Right cardiac atrium (tissue), 5 donors: ENCODE measurements at places on chromosomes 2 and 18. TPM values are rescaled to one million over a fixed set of nuclear protein-coding genes. Genes with fewer than 3 reads are reported as not detected.

The ASPRV1 gene
- total RNA-seq, result 1.1 TPM

The ANKRD30BL gene
- total RNA-seq, result not detected

The EVX2 gene
- not detected for total RNA-seq

The CFC1 gene
- 2.8 TPM for total RNA-seq

The ADAM23 gene
- 34.9 TPM for total RNA-seq

The STARD7 gene
- total RNA-seq, result 153 TPM

The LHCGR gene
- not detected for total RNA-seq

The GALNT14 gene
- 0.21 TPM for total RNA-seq

The PAX8 gene
- total RNA-seq, result 0.68 TPM

The GCG gene
- total RNA-seq, result not detected

The DPP4 gene
- 0.77 TPM for total RNA-seq

The POTEJ gene
- 2.1 TPM for total RNA-seq
